Ecto neural progenitor cell (in vitro differentiated cells): ENCODE measurements at places on chromosomes 1 and 21.

- no peak for DNase-seq
Observed at GRCh38 chr1:42335809-42336518, 929 bp upstream of the FOXJ3 start.

DNA sequence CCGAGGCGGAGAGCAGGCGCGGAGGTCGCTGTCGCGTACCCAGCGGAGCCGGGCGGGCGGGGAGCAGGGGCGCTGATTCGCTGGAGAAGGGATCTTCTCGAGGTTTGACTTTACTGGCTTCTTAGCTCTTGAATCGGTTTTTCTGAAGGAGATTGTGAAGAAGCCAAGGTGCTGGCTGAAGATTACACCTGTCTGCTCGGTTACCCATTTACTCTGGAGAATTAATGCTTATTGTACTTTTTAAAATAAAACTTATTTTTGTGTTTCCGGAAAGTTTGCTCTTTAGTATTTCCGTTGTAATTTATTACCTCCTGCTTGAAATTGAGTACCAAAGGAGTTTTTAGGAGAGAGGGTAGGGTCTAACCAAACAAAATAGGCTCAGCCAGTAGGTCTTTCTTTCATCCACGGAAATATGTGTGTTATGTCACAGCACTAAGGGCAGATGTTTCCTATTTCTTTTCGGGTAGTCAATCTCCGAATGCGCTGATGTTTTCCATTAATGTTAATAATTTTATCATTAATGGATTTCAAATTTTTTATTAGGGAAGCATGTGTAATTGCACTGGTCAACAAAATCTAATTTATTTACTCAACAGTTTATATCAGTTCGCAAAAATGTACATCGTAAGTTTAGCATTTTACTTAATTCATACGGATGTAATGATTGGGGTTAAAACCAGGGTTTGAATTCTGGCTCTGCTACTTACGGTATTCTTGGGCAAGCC lies 510 bp upstream of the GNG5 start:
- DNase-seq, result no peak

GRCh38 chr1:222643606-222643937 lies 25.7 kb downstream of the MIA3 start:
- DNase-seq, result no peak

GRCh38 chr1:57229076-57229475 lies 194.8 kb downstream of the DAB1 start:
- DNase-seq, result no peak

DNA sequence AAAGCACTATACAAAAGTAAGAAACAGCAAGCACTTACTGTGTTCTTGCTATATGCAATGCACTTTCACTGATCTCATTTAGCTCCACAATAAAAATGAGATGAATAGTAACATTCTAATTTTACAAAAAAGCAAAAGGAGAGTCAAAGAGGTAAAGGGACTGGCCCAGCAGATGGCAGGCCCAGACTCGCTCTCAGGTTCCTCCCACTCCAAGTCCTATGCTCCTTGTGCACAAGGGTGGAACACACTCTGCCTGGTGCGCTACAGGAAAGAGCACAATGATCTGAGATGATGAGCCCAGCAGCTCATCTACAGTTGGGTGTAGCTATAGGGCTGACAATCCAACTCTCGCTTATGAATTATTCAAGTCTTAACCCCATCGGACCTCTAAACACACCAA lies 94.1 kb upstream of the LYST start:
- DNase-seq, result no peak

DNA sequence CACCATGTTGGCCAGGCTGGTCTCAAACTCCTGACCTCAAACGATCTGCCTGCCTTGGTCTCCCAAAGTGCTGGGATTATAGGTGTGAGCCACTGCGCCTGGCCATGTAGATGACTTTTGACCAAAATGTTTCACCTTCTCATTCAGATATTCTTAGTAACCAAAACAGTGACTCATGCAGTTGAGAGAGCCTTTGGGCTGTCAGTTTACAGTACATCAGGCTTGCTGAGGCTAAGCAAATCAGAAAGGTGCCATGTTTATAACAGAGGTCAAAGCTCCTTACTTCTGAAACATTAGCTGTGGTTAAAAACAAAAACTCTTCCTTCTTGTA lies 21.0 kb downstream of the CNIH4 start:
- DNase-seq, result no peak

- DNase-seq, result no peak
Observed at GRCh38 chr1:23286401-23286800, 57.7 kb downstream of the HNRNPR start.

DNA sequence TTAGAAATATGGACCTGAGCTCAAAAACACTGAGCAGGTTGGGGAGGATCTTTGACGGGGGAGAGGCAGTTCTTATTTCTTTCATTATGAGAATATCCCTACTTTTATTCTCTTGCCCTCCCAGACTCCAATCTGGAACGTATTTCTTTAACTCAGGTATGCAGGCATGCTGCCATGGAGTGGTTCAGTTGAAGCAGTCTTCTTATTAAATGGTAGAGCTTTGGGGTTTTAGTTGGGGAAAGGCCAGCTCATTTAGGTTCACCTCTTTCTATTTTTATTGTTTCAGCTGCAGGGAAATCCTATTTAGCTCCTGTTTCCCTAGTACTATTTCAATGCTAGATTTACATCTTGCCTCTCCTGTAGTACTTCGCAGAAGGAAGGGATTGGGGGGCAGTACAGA lies 198.9 kb downstream of the TTLL7 start:
- no peak for DNase-seq

DNA sequence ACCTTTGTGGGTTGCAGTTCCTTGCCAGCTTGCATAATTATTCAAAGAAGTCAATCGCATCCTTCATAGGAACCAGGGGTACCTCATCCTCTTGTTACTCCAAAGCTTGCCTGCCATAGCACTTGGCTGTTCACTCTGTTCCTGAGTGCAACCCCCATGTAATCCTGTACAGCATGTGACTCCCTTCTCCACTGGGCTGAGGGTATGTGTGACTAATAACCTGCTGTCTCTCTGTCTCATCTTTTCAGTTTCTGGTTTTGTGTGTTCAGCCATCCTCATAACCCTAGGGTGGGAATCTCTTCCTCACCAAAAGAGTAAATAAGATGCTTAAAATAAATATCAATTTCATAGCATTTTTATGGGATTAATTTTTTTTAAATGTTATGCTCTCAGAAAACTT lies 351.9 kb downstream of the S1PR1 start:
- DNase-seq, result no peak

DNA sequence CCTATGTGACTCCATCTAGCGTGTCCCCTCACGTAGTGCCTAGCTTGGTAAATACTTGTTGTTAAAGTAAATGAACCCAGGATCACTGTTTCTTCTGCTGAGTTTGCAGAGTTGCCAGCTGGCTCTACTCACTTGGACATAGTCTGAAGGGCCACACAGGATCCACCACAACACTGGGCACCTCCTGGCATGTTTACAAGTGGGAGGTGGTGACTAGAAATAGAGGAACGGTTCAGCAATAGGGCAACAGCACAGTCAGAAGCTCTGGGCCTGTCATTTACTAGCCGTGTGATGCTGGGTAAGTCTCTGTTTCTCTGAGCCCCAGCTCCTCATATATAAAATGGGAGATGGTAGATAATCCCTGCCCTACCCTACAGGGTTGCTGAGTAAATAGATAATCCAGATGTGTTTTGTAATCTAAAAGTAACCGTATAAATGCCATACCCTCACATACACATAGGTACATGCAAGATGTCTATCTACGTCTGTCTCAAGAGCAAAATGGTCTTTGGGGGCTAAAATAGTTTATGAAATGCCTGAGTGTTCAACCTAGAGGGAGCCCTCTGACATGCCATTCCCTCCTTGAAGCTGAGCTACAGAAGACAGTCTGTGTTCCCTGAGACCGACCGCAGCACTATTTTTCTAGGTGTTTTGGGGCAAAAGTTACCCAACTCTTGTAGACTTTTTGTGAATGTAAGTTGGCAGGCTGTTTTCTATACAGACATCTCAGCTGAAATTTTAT lies 20.5 kb downstream of the RNF220 start:
- no peak for DNase-seq

DNA sequence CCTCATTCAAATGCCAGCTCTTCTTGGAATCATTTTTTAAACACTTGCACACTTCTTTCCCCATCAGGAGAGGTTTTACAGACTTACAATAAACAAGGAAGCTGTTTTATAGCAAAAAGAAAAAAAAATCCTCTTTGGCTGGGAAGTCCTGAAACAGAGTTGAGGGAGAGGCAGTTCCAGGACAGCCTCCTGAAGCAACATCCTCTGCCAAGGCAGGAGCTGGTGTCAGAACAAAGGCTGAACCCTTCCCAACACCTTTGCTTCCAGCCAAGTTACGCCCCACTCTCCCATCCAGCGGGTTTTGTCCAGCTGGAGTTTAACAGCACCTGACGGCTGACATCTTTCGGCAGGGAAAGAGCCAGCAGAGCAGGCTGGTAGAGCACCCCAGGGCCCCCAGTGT lies 287.8 kb downstream of the RRAGC start:
- DNase-seq, result no peak

- no peak for DNase-seq
Observed at GRCh38 chr1:7341145-7341905, 429.8 kb upstream of the VAMP3 start.

DNA sequence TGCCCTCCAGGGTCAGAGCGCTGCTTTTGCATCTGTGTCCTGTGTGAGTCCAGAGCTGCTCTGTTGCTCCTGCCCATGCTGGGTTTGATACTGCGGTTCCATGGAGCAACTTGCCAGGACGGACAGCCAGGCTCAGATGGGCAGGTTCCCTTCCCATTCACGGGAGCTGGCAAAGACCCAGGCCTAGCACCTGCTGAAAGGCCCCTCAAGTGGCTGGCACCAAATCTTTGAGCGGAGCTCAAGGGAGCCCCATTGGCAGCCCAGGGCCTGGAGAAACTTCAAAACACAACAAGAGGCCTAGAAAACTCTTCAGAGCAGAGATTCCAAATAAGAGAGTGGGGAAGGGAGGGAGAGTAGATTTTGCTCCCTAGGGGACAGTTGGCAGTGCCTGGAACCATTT lies 97.2 kb downstream of the ACTL8 start:
- DNase-seq, result no peak

GRCh38 chr1:35546614-35547013 lies 10.6 kb downstream of the KIAA0319L start:
- DNase-seq, result no peak

GRCh38 chr1:111364690-111365089 lies 62.8 kb downstream of the OVGP1 start:
- no peak for DNase-seq

- DNase-seq, result peak; percentile 87
Observed at GRCh38 chr1:206489980-206490770, 17.2 kb upstream of the RASSF5 start.

DNA sequence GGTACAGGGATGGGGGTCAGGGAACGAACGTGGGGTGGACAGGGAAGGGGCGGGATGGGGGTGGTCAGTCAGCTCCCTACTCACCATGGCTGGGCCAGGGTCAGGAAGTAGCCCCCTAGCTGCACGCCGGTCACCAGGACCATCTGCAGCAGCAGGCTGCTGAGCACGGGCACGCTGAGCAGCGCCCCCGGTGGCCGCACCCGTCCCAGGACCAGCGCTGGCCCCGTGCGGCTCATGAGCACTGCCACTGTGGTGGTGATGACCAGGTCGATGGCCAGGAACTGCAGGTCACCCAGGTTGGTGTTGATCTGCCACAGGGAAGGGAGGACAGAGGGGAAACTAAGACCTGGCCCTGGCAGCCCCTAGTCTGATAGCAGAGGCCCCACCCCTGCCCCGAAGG lies 6.5 kb upstream of the MFAP2 start:
- peak; percentile 80 for DNase-seq

DNA sequence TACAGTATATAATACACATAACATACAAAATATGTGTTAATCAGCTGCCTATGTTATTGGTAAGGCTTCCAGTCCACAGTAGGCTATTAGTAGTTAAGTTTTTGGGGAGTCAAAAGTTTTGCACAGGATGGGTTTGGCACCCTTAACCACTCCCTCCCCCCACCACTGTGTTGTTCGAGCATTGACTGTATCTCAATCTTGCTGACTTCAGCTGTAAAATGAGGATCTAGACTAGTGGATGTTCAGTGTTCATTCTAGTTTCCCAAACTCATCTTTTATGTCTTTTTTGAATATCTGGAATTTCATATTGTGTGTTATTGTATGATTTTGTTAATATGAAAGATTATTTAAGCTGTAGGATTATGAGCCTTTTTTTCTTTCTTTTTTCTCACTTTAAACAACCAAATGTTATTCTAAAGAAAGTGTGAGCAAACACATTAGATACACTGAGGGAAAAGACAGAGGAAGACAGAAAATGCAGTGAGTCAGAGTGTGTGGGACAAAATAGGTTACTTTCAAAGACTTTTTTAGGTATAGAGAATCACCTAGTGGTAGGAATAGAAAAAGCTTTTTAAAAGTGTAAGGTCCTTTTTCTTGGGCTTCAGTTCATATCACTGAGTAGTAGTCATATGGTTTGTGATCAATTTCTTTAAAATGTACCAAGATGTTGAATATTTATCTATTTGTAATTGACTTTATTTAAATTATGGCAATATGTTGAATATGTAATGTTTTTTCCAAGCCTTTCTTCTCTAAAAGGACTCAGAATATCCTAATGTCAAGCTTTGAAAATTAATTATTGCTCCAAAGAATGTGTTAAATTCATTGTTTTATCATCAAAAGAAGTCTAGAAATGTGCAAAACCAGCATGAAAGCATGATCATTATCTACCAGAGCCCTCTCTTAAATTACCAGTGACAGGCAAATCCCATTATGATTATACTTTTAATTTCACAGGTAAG lies 17.9 kb upstream of the CENPF start:
- no peak for DNase-seq

GRCh38 chr1:21077085-21077484 lies 99.6 kb downstream of the EIF4G3 start:
- no peak for DNase-seq

DNA sequence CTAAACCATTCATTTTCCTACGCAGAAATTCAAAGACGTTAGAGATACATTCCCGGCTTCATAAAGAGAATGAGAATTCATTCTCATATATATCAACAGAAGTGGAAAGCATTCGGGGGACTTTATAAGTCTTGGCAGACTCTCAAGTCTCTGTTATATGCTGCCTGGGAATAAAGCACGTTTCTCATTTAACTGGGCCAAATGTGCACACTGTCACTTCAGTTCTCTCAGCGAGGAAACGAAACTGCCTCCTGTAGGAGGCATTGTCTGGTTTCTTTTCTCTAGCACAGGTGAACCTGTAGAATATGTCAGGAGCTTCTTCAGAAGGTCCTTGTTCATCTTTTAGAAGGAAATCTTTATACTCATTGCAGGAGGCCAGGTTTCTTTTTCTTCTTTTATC lies 367.6 kb downstream of the PTBP2 start:
- DNase-seq, result no peak

GRCh38 chr21:14088391-14088790 lies 122.4 kb downstream of the LIPI start:
- DNase-seq, result no peak

GRCh38 chr1:117232531-117232930 lies 21.8 kb upstream of the VTCN1 start:
- DNase-seq, result no peak

GRCh38 chr1:32068957-32069588 lies 3.7 kb upstream of the TMEM39B start:
- peak; percentile 54 for DNase-seq

GRCh38 chr1:30856260-30856790 lies 52.2 kb downstream of the SDC3 start:
- DNase-seq, result no peak
